ENCODE measurements at places on chromosomes 3 and 15. TPM values are rescaled to one million over a fixed set of nuclear protein-coding genes. Genes with fewer than 3 reads are reported as not detected.

IQCF5 gene
- not detected for total RNA-seq

AHSG gene
- total RNA-seq: not detected

DNA sequence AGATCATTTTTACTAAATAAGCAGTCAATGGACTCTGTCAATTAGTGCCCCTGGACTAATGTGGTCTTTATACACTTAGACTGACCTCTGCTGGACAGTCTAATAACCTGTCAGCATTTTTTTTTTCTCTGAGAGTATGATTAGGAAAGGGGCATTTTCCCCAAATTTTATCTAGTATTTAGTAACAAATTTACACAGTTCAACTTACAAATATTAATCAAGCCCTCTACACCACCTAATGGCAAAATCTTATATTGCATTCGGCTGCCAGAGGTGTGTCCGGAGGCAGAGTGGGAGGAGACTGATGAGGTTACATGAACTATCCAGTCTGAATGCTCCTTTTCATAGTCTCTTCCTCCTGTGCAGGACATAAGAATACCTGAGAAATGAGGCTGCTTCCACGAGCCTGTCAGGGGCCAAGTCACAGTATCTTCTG is 36.0 kb upstream of the COLQ start:
- DNase-seq: peak; percentile 79

CCDC9B gene
- 54.7 TPM for total RNA-seq
